ENCODE measurements at places on chromosomes 11 and 22.

- DNase-seq: no peak
Measured at GRCh38 chr22:30598986-30599385, 7.3 kb upstream of the PES1 start.

DNA sequence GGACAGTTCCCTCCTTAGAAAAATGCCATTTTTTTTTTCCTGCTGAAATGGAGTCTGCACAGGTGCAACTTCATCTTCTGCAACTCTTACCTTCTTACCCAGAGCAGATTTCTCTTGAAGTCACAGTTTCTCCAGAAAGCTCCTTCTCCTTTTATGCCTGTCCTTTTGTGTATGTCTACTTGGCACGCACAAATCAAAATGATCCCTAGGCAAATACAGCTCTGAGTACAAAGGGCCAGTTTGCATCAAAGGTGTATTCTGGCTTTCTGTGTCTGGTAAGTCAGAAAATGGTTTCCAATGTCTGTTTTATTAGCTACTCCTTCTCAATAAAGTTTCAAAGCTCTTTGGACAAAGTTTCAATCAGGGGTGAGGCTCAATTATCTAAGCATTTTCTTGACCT lies 2.5 kb downstream of the CLDN25 start:
- no peak for DNase-seq

DNA sequence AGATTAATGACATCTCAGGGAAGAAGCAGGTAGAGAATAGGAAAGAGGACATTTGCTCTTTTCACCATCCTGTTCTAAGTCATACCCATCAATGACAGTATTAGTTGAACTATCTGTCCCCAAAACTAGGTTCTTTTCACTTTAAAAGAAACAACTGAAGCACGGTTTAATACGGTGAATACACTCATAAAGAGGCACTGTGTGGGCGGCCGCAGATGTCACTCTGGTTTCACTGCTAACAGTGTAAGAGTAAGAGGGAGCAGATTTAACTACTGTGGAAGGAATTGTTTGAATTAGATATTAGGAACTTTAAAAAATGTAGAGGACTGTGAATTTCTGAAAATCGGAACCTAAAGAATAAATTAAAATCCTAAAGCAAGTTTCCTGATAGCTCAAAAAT lies 49.5 kb downstream of the VSIG10L2 start:
- DNase-seq: no peak

DNA sequence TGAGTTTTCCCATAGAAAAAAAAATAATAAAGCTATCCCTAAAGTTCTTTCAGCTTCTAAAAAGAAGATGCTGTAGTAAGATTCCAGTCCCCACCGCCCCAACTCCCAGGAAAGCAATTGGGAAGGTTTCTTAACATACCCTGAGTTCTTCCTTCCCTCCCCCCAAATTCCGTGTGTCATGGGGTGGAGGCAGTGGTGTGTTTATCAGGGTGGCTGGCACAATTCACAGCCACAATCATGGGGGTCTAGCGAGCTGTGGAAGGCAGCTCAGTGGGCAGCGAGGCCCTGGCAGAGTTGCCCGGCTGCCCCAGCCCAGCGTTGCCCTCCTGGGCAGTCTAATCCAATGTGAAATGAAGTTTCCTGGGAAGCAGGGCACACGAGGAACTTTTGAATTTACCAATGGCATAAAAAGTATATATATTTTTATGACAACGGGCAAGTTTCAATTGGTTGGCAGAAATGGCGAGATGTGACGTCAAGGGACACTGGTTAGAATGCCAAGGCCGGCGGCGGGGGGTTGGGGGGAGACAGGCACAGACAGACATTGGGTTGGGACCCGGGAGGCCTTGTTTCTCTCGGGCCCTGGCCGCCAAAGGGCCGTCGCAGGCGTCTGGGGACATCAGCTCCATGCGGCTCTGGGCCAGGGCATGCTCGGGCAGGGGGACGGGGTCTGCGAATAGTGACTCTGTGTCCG lies 80.7 kb upstream of the PPARA start:
- no peak for DNase-seq

DNA sequence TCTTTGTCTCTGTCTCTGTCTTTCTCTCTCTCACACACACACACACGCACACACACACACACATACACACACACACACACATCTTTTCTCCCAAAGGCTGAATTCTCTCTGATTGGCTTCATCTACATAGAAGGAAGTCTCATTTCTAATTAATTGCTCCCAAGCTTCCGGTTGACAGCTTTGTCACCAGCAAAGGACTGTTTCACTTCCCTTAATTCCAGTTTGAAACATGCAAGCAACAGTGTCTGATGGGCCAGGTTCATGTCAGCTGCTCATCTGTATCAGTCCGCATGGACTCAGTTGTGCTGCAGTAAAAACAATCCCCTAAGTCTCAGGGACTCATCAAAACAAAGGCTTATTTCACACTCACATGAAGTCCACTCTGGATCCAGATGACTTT lies 16.2 kb upstream of the PVALB start:
- no peak for DNase-seq

DNA sequence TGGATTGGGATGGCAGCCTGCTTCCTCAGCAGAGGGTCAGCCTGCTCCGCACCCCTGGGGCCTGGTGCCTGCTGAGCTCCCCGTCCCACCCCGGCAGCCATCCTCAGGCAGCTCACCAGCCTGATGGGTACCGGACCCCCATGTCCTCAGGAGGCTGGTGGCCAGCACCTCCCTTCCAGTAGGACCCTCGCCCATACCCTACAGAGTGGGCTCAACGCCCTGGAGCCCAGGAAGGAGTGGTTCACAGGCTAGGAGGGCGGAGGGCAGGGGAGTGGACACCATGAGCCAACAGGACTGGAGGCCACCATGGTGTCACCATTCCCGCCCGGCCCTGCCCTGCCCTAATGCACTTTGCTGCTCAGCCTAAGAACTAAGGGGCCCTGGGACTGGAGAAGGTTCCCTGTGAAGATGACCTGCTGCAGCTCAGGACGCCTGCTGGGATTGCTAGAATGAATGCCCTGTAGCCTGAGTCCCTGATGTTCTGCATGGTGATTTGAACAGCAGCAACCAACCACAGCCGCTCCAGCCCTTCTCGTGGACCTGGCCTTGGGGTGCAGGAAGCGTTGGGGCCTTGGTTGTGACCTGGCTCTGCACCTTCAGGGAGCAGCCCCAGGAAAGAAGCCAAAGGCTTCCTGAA lies 1080.8 kb downstream of the BRD1 start:
- no peak for DNase-seq

DNA sequence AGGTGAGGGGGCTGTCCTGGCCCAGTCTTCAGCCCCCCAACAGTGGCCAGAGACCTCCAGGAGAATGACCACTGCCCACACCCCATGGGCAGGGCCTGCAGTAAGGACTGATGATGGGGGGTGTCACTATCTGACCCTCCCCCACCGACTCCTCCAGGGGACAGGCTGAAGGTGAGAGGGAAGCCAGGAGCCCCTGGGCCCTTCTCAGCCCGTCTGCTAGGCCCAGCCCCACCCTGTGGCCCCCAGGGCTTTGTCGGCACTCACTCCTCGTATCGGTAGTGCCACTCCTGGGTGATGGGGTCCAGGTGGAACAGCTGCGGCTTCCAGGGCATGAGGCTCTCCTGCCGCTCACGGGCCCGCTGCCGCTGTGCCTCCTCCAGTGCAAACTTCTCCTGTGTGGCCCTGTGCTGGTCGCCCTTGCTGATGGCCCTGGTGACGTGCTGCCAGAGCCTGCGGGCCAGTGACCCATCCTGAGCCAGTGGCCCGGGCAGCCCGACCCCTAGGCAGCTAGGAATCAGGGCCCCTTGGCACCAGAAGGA lies 35.4 kb upstream of the CARS1 start:
- no peak for DNase-seq

DNA sequence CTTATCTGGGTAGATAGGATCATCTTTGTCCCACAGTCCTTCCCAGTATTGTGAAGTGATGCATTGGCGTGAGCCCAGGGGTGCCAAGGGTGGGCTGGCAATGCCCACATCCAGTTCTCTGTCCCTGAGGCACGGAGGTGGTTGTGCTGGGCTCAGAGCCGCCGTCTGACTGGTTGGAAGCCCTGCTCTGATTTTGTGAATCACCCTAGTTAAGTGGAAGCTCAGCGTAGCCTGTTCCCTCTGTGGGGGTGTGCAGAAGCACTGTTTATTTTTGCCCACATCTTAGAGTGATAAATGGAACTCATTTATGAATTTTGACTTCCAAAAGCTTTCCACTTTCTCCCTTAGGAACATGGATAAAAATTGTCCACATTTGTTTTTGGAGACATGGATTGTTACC lies 13.6 kb downstream of the BCR start:
- DNase-seq: no peak

- no peak for DNase-seq
Measured at GRCh38 chr22:36156119-36156514, 4.4 kb downstream of the APOL3 start.

DNA sequence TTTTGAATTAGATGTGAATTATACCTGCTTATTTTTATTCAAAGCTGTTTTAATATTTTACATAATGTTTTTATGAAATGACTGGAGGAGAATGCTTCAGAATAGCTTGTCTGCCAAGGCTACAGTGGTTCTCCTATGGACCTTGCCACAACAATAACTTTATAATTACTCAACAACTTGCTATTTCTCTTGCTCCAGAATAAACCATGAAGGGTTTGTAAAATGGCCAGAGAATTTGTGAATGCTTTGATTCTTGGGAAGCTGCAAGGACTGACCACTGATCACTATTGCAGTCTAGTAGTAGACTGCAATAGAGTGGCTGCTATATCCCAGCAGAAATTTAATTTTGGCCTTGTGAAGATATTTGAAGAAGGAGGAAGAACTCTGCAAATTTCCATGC lies 199.7 kb downstream of the FAT3 start:
- DNase-seq: no peak

DNA sequence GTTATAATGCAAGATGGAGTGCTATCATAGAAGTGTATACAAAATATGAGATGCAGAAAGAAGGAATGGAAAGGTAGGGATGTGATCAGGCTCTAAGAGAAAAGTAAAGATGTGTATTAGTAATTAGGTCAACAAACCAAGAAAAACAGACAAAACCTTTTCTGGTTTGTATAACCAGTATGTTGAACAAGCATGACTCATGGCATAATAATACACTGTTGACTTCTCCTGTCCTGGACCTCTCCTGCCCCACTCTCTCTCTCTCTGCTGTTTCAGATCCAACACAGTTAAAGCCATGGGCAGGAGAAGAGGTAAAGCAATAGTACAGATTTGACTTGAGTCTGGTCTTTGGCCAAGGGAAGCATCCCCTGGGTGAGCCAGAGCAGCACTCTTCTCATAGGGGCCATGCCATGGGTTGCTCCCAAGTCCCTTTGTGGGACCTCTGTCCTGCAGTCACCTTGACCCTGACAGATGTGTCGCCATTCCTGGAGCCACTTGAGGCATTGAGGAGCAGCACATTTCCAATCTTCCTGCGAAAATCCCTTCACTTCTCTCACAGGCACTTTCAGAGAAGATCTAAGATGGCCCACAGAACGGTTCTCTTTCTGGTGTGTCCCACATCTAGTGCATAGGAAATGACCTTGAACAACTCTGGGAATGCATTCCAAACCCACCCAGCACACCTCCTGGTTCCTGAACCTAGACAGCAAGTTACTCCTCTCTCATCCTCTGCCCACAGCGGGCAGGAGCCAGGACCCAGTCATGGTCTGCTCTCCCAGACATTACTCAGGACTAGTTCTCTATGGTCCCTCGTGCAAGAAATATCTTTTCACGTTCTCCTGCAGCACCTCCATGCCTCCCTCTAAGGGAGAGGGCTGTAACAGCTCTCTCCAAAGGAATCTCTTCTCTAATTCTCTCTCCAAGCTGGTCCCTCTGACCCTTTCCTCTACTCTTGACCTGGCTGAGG lies 58.2 kb upstream of the PRSS23 start:
- no peak for DNase-seq

GRCh38 chr11:75013051-75013450 lies 24.3 kb downstream of the NEU3 start:
- no peak for DNase-seq

DNA sequence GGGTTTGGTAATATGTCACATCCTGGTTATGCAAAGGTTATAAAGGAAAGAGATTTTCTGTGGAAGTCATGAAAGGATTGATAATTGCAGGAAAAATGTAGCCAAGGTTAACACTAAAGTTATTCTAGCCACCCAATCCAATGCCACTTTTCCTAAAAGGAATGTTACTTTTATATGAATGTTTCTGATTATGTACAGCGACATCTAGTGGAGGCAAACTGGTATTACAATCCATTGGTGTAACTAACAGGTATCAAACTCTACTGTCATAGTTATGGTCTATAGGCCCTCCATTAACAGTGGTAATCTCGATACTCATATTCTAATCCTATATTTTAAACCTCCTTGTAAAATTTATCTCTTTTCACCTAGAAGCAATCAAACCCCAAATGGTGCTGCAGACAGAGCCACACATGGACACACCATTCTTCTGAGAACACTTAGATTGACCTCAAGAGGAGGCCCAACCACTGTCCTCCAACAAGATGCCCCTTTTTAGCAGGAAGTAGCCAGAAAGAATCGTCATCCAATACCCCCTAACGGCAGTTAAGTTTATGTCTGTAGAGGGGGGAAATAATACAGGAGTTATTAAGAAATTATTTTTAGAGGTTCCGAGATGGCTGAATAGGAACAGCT lies 74.9 kb upstream of the RAG2 start:
- DNase-seq: no peak

GRCh38 chr11:111602865-111603610 lies 789 bp downstream of the SIK2 start:
- DNase-seq: no peak

DNA sequence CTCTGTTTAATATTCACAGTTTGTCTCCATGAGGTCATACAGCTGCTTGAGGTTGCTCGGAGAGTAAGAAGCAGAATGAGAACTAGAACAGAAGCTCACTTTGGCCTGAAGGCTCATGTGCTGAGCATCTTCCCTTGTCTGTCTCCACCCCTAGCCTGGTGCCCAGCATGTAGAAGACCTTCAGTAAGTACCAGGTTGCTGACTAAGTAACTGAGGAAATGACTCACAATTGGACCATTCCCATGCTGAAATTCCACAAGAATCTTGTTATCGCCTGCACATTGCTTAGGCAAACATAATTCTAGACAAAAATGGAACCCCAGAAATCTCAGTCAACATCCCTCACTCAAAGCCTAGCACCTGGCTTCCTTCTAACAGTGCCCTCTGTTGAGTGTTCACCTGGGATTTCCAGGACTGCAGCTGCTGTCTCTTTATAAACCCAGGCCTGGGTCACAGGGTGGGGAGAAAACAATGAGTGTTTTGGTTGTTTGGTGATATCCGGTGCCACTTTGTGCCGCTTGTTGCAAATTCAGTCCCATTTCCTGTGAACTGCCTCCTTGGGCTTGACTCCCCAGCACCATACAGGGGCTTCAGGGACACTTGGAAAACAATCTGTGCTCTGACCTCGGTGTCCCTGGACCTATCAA lies 406.8 kb downstream of the ETS1 start:
- DNase-seq: no peak

All from activated B cell treated with CpG ODN at 0.5 μM for 24 hours (primary cell).